Activated T-cell treated with anti-CD3 and anti-CD28 coated beads, Interleukin-2, amount 50 U/mL, for 72 hours (primary cell): ENCODE measurements at places on chromosomes 5 and 9. TPM values are rescaled to one million over a fixed set of nuclear protein-coding genes. Genes with fewer than 3 reads are reported as not detected.

The CD72 gene
- total RNA-seq, result 31.9 TPM

The CDKN2B-AS1 gene
- 0.70 TPM for total RNA-seq

The NTRK2 gene
- total RNA-seq, result 3.3 TPM

The GAPT gene
- not detected for total RNA-seq

The ORM1 gene
- not detected for total RNA-seq

The PLGRKT gene
- 48.6 TPM for total RNA-seq

DNA sequence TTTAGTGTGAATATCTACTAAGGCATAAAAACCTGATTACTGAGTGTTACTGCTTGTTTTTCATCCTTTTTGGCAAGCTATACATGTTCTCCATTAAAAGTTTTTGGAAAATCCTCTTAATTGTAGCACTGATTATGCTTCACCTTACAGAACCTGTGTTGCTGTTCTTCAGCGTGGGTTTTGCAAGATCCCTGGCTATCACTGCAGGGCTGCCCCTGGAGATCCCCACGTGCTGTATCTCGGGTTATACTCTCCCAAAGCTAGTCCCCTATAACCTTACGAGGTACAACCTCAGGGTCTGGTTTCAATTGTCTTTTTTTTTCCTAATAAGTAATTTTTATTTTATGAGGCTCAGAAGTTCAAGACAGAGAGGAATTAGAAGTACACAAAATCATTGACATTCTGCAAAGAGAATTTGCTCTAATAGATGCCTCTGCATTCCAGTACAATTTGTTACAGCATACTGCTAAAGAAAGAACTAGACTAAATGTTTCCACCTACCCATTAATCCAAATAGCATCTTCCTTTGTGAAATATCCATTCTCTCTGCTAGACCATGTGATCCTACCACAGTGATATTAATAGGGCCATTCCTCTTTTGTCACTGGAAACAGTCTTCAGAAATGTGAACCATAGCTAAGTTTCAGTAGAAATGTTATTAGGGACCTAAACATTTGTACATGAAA, 25.8 kb upstream of the CAMK4 start:
- no peak overlapping the region for H3K4me3 ChIP-seq
- peaks cover 27% of the 10 kb centered on the region for H3K4me1 ChIP-seq
- peaks cover 5% of the 10 kb centered on the region for H3K27me3 ChIP-seq
- no peaks in the 10 kb centered on the region for H3K36me3 ChIP-seq
- no peak overlapping the region for H3K27ac ChIP-seq
- no peak for DNase-seq

DNA sequence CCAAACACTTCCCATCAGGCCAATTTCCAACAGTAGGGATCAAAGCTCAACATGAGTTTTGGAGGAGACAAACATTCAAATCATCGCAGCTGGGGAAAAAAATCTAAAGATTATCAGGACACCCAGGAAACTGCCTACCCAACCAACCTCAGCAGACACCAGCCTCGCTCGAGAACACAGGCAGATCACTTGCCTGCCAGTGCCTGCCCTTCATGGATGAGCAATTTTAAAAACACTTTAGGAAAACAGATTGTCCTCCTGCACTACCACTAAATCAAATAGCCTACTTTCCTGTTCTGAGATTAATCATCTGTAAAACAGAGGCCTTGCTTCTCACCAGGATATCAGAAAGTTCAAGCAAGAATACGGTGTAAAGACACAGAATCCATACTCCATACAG, 14.7 kb upstream of the TMEM174 start:
- peaks cover 25% of the 10 kb centered on the region for H3K4me1 ChIP-seq
- DNase-seq, result no peak
- H3K36me3 ChIP-seq, result no peaks in the 10 kb centered on the region
- H3K4me3 ChIP-seq, result no peak overlapping the region
- peaks cover 90% of the 10 kb centered on the region for H3K27me3 ChIP-seq

DNA sequence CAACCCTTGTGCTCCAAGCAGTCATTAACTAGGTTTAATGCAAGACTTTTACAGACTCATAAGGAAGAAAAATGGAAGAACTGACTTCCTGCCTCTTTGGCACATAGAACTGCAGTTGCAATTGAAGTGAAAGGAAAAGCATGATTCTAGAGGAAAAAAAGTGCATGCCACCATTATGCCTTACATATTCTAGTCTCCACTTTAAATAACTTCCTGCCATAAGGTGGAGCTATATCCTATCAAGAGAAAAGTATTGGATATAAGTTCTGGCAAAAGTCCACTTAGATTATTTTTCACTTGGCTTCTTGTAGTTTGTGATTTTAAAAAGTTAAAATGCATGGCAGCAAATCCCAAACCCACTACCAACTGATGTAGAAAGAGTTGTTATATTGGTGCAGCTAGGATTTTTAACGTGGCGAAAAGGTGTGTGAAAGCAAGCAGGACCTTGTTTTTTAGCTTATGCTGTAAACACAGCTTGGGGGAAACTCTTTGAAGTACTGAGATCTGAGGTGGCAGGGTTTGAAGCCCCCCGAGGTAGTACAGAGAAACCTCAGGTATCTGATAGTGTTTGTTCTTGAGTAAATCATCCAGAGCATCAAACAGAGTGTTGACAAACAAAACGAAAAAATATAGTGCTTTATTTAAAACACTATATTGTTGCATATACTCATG, 117.9 kb downstream of the ANXA1 start:
- H3K36me3 ChIP-seq, result no peaks in the 10 kb centered on the region
- H3K27me3 ChIP-seq, result no peaks in the 10 kb centered on the region
- no peak for DNase-seq
- H3K4me1 ChIP-seq, result no peaks in the 10 kb centered on the region
- no peak overlapping the region for H3K4me3 ChIP-seq
- no peak overlapping the region for H3K27ac ChIP-seq

- H3K36me3 ChIP-seq, result no peaks in the 10 kb centered on the region
- DNase-seq, result no peak
- H3K27ac ChIP-seq, result peak overlapping the region; percentile 55
- H3K4me1 ChIP-seq, result no peaks in the 10 kb centered on the region
- no peaks in the 10 kb centered on the region for H3K27me3 ChIP-seq
- peak overlapping the region; percentile 62 for H3K4me3 ChIP-seq
These were observed 159.7 kb upstream of the CDH12 start for GRCh38 chr5:23012842-23013241.

- no peaks in the 10 kb centered on the region for H3K4me1 ChIP-seq
- no peak for DNase-seq
- no peaks in the 10 kb centered on the region for H3K36me3 ChIP-seq
- H3K27me3 ChIP-seq, result peaks cover 8% of the 10 kb centered on the region
- no peak overlapping the region for H3K4me3 ChIP-seq
These were observed 6.3 kb downstream of the SLIT3 start for GRCh38 chr5:169294621-169295020.

DNA sequence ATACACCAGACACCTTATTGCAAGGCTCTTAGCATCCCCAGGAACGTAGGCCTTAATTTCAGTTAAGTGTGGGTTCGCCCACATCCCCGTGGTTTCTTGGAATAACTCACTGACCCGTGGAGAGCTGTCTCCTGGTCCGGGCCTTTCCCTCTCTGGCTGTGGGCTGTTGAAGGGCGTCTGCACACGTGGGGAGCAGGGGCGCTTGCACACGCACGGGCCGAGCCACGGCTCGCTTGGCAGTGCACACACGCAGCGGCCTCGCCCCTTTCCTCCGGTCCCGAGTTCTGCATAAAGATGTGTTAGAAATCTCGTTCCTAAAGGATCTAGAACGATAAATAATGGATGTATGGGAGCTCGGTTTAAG, 141.9 kb downstream of the PBX3 start:
- DNase-seq, result peak; percentile 6
- H3K27ac ChIP-seq, result no peak overlapping the region
- peaks cover 6% of the 10 kb centered on the region for H3K4me1 ChIP-seq
- H3K36me3 ChIP-seq, result no peaks in the 10 kb centered on the region
- peak overlapping the region; percentile 72 for H3K4me3 ChIP-seq

GRCh38 chr5:131463656-131464055, 171.4 kb downstream of the RAPGEF6 start:
- H3K27me3 ChIP-seq, result no peaks in the 10 kb centered on the region
- no peak for DNase-seq
- no peak overlapping the region for H3K4me3 ChIP-seq
- no peak overlapping the region for H3K27ac ChIP-seq
- H3K36me3 ChIP-seq, result peaks cover 27% of the 10 kb centered on the region
- peaks cover 44% of the 10 kb centered on the region for H3K4me1 ChIP-seq

- no peak for DNase-seq
- H3K4me3 ChIP-seq, result no peak overlapping the region
- no peaks in the 10 kb centered on the region for H3K4me1 ChIP-seq
- H3K27ac ChIP-seq, result no peak overlapping the region
- H3K27me3 ChIP-seq, result no peaks in the 10 kb centered on the region
These were observed 154.5 kb downstream of the ARSB start for GRCh38 chr5:78830528-78831046.

- peaks cover 2% of the 10 kb centered on the region for H3K4me1 ChIP-seq
- H3K36me3 ChIP-seq, result no peaks in the 10 kb centered on the region
- no peak overlapping the region for H3K27ac ChIP-seq
- no peak for DNase-seq
- peaks cover 31% of the 10 kb centered on the region for H3K27me3 ChIP-seq
- no peak overlapping the region for H3K4me3 ChIP-seq
These were observed 13.6 kb upstream of the GARNL3 start for GRCh38 chr9:127250896-127251391.
